Non-pigmented ciliary epithelial cell (primary cell): ENCODE measurements at places on chromosomes 6 and 20.

DNA sequence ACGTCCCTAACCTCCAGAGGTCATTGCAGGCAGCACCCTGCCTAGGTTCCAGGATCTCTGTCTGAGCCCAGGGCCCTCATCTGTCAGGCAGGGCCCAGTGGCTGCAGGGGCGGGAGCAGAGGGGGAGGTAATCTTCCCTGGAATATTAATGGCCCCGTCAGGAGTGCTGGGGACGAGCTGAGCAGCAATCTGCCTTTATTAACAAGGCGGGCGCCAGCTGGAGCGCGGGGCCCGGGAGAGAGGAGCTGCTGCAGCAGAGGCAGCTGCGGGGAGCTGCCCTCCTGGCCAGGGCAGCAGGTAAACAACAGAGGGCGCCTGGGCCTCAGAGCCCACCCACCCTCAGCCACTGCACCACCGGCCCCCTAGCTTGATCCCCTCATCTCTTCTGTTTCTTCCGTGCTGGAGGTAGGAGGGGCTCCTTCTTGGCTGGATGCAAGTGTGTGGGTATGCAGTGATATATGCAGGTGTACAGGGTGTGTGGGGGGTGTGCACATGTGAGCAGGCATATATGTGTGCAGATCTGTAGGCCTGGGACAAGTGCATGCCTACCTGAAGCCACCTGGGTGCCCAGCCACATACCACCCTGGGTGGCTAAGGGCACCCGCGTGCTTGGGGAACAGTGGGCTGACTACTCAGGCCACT lies 131.8 kb upstream of the MLN start:
- no peak for DNase-seq

DNA sequence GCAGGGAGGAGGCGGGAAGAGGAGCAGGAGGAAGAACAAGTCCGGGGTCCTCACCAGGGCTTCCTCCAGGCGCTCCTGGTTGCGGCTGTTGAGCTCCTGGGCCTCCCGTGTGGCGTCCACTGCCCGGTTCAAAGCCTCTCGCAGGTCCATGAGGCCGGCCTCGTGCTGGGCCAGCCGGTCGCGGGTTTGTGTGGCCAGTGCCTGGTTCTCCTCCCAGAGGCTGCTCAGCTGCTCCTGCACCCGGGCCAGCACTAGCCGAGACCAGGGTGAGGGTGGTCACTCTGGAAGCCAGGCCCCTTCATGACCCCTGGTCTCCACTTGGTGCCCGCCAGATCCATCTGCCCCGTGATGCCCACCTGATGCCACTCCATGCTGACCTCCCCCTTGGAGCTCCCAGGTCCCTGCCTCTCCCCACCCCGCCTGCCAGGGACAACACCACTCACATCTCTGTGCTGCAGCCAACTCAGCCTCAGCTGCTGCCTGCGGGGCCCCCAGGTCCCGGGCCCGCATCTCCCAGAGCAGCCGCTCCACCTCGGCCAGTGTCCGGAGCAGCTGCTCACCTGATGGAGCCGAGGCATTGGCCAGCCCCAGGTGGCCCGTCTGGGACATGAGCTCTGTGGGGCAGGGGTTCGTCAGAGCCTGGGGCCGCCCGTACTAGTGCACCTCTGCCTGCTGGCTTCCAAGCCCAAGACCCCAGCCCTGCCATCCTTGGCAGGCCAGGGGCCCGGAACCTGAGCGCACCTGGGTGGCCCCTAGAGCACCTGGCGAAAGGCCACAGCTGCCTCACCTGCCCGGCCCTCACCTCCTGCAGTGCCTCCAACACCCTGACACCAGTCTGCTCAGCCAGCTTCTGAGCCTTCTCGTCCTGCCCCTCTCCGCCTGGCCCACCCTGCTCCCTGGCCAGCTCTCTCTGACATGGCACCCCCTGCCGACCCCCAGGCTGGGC lies 15.9 kb downstream of the ADRM1 start:
- no peak for DNase-seq

GRCh38 chr20:45450097-45450818 lies 19.3 kb upstream of the WFDC2 start:
- DNase-seq = no peak

GRCh38 chr6:40307712-40308111 lies 279.5 kb downstream of the LRFN2 start:
- no peak for DNase-seq

- no peak for DNase-seq
Observed at GRCh38 chr6:163348789-163349680, 65.5 kb upstream of the QKI start.

DNA sequence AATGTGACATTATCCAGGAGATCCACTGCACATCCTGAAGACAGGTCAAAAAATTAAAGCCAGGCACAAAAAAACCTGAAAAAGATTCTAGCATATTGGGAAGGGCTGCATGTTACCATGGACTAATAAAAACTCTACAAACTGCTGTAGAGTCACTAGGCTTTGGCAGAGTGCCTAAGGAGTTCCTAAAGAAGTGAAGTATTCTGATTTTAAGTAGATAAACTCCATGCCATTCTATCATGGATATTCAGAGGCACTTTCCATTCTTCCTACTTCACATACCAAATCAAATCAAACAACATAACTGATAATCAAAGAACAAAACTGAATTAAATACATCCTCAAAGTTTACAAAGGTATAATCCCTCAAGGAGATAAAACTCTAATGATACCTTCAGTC lies 3.0 kb upstream of the MBOAT1 start:
- DNase-seq = no peak

GRCh38 chr6:225121-225721 lies 67.1 kb upstream of the DUSP22 start:
- no peak for DNase-seq
